ENCODE measurements at places on chromosomes 7 and 10.

DNA sequence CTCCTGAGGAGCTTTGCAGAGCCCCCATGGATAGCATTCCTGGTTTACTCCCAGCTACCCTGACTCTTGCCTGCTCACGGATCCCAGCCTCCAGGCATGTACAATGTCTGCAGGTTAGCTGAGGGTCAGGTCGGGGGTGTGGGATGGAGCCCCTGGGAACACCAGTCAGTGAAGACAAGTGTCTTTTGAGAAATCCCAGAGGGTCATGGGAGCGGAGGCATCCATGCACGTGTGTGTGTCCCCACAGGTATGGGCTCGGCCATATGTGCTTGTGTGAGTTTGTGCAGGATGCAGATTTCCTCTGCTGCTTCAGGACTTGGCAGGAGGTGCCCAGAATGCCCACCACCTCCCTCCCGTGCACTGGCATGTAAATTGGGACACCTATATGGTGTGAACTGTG lies 28.3 kb upstream of the EN2 start:
- no peak for DNase-seq

DNA sequence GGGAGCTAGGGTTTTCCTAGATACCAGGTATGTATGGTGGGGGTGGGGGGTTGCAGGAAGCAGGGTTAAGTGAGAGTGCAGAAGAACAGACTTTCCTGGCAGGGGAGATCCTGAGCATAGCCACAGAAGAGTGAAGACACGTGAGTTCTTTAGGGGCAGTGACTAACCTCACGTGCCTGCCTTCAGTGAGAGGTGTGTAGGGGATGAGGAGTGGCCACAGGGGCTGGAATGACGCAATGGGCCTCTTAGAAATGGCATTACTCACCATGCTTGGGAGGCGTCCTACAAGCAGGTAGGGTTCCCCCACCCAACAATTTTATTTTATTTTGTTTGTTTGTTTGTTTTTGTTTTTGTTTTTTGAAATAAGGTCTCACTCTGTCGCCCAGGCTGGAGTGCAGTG lies 698.6 kb upstream of the NRP1 start:
- peak; percentile 13 for DNase-seq

- no peak for DNase-seq
These were observed 20.3 kb downstream of the SMURF1 start for GRCh38 chr7:99123571-99124033.

DNA sequence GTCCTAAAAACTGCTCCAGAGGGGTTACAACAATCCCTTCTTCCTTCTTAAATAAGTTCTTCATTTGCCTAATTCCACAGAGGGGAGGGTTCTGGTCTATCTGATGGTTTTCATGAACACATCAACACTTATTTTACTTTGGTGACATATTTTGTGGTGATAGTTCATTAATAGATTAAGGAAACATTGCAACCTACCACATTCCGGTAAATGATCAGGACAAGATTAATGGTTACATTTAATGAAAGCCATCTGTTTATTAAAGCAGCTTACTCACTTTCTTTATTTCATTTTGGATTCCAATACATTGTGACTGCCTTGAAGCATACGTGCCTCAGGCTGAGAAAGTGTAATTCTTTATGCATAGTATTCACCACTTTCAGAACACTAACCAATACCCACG lies 101.0 kb downstream of the SKIDA1 start:
- DNase-seq = no peak

DNA sequence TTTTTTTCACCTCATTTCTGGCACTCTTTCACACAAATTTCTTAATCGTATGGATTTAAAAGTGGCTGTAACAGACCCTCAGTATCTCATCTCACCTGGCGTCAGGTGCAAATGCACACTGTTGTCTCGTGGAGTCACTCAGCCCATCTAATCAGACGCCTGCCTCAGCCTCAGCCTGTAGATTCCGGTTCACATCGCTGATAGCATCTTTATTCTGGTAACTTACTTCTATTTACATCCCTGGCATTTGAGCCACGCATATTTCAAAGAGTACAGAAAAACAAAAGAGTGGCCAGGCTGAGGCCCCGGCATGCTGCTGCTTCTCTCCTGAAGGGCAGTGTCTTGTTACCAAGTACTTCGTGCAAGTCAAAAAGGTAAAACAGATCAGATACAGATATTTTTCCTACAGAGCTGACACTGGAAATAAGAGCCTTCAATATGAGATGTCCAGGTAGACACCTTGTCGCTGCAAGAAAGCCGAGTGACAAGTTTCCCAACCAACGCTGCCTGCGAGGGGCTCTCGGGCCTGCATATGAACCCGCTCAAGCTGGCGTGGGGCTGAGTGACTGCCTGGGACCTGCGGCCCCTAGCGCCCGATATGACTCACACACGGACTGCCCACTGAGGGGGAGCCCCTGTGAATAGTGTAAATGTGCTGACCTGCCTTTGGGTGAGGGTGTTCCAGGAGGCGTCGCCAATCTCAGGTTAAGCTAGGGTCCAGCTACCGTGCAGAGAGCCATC lies 4.3 kb downstream of the VIPR2 start:
- DNase-seq = peak; percentile 39

DNA sequence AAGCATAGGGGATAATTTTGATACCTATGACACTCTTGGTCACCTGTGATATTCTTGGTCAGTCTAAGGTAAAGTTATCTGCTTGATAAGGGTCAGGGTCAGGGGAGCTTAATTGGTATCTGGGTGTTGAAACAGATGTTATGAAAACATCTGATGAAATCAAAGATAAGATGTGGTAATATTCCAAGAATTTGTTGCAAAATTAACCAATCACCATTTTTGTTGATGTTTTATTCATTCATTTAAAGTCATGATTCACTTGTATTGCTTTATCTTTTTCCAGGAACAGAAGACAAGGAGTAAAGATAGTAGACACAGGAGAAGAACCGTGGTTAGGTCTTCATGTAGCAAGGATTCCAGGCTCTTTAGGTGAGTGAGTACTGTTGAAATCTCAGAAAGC lies 103.1 kb downstream of the SEMA3C start:
- no peak for DNase-seq

DNA sequence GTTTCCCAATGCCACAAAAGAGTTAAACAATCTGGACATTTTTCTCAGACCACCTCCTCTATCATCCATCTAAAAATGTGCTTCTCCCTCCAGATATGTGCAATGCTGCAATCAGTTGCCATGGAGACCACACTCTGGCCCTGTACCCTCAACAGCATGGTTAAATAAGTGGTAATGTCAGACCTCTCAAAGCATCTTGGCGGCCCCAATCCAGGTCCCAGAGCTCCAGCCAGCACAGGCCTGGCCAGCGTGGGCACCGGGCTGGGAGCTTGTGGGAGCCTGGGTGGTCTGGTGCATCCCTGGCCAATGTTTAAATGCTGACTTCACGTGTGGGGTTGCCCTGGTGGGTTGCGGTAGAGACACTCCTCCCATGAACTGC lies 362.9 kb upstream of the ZNF32 start:
- DNase-seq = no peak

GRCh38 chr7:142943706-142944268 lies 4.5 kb downstream of the LLCFC1 start:
- no peak for DNase-seq

GRCh38 chr7:28956608-28957063 lies 1.5 kb downstream of the TRIL start:
- DNase-seq = peak; percentile 89

DNA sequence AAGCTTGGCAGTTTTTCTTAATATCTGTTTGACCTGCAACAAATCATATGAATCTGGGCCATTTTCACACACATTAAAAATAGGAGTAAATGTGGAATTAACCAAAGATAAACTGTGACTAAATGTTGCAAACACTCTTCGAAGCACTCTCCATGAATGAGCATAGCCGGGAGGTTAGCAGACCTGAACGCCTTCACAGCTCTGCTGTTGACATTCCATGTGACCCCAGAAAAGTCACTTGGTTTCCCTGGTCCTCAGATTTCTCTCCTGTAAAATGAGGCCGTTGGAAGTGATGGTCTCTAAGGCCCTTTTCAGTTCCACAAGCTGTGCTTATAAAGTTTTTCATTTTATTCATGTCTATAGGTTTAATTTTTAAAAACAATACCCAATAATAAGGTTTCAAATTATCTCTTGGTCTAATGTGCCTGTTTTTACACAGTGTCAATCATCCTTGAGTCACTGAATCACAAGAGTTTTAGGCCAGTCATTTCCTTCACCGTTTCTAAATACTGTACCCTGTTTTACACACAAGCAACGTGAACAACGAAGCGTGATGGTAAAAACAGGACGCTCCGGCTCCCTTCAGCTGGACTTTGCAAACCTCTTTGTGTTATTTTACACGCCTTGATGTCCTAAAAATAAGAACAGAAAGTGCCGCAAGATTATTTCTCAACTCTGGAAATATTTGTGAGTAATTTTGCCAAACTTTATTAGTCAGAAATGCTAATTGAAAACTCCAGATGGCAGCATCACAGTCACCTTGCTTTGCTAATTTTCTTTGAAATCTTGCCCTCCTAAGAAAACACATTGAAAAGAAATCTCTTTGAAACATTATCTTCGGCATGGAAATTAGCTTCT lies 38.6 kb upstream of the MET start:
- DNase-seq = peak; percentile 42

DNA sequence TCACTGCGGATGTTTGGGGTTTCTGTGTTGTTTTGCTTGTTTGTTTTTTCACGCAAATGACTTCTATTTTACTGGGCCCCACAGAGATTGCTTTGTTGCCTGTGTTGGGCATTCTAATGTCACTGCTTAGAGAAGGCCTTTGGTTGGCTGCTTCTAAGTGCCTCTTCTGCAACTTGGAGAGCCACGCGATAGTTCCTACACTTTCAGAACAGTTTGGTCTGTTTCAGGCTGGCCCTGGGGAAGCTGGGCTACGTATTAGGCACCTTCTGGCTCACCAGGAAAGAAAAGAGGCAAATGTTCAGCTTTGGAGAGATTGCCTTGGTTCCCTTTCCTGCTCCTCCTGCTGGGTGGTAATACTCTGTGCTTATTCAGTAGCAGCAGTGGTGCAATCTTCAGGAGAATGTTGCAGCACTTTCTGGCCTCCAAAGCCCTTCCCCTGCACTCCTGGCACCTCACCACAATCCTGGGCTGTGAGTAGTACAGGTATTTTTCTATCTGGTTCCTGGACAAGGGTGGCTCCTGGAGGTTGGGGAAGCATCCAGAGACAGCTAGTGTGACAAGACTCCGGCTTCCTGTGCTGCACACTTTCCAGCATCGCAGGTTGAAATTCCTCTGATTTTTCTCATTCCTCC lies 1.2 kb downstream of the ANTXRL start:
- no peak for DNase-seq

GRCh38 chr10:101311185-101312066 lies 42.5 kb upstream of the BTRC start:
- DNase-seq = no peak

DNA sequence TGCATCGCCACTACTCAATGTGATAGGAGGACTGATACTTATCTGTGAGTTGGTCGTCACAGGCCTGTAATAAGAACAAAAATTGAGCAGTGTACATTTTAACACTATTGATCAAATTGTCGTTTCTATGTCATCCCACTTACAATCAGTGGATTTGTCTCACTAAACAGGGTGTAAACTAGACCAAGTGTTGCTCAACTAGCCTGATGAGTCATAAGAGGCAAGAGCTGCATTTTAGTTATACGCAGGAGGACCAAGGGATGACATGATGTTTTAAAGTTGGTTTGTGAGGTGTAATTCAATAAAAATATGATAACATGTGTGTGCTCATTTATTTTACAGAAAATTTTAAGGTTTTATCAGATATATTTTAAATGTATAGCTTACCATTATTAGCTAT lies 1239.2 kb downstream of the REEP3 start:
- DNase-seq = no peak

DNA sequence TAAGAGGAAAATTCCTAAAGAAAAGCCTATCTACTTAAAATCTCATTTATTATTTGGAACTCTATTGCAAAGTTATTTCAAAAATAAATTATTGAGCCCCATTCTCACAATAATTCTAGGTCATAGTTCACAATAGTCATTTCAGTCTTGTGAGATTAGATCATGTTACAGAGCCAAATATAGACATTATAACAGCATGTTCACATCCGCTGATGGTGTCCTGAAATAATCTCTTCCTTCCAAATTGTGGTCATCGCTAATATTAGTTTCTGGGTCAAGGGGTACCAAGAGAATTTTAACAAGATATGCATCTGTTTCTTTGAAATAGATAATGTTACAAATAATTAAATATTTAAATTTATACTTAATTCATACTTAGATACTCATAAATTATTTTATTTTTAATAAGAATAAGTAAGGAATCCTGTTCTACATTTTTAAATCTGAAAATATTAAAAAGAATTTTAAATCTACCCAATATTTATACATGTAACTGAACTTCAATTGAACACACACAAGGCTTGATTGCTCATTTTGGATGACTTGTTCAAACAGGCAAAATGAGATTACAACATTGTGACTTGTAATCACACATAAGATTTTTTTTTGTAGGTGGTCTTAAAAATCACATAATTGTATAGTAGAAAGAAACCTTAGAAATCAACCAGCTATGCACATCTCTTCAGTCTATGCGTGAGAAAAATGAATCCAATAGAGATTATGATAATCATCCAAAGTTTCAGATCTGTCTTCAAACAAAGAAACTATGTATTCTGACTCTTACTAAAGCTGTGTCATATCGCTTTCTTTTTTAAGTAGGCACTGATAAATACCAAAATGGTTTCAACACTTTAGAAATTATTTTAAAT lies 13.1 kb downstream of the GNAT3 start:
- DNase-seq = no peak

GRCh38 chr10:122078965-122079795 lies 90.2 kb downstream of the TACC2 start:
- no peak for DNase-seq

DNA sequence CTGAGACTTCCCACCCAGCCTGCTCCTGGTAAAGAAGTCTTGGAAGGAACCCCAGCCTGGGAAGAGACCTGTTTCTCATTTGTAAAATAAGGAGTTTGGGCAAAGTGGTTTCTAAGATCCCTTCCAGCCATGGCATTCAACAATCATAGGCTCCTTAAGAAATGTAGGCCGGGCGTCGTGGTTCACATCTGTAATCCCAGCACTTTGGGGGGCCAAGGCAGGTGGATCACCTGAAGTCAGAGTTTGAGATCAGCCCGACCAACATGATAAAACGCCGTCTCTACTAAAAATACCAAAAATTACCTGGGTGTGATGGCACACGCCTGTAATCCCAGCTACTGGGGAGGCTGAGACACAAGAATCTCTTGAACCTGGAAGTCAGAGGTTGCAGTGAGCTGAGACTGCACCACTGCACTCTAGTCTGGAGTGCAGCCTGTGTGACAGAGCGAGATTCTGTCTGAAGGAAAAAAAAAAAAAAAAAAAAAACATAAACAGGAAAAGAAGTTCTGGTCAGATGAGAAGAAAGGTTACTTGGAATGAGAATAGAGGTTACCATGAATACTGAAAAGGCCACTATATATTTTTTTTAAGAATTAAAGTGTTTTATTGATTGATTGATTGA lies 15.9 kb downstream of the DLG5 start:
- DNase-seq = no peak

- no peak for DNase-seq
These were observed 57.5 kb downstream of the AGMO start for GRCh38 chr7:15504351-15504750.

GRCh38 chr7:45155941-45156340 lies 1.6 kb upstream of the RAMP3 start:
- DNase-seq = no peak

All from Daoy (cell line).